ENCODE measurements at places on chromosomes 1 and 21. TPM values are rescaled to one million over a fixed set of nuclear protein-coding genes. Genes with fewer than 3 reads are reported as not detected.
A peak's percentile ranks its signal among the peaks of the same experiment; 100 is the strongest.

The ANGPTL3 gene
- 8.9 TPM for polyA plus RNA-seq

The BCL2L15 gene
- polyA plus RNA-seq = 1.4 TPM

The CYYR1 gene
- polyA plus RNA-seq = 54.1 TPM

The CD247 gene
- 0.42 TPM for polyA plus RNA-seq

The SYNC gene
- polyA plus RNA-seq = 1.2 TPM

The VPS72 gene
- 67.6 TPM for polyA plus RNA-seq

DNA sequence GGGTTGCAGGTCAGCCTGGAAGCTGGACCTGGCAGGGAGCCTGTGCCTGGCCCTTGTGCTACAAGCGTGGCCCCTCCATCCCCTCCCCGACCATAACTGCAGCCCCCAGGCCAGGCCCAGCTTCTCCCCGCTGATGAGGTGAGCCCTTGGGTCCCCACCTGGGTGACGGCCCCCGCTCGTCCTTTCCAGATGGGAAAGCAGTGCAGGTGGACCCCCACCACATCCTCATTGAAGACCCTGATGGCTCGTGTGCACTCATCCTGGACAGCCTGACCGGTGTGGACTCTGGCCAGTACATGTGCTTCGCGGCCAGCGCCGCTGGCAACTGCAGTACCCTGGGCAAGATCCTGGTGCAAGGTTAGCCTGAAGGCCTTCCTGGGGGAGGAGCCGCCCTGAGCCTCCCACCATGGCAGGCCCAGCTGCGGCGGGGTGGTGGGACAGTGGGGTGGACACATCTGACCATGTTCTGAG, 56.9 kb downstream of the TRIM11 start:
- no peak for DNase-seq

- DNase-seq = no peak
Measured at GRCh38 chr1:163006051-163006834, 62.9 kb upstream of the RGS4 start.

- DNase-seq = no peak
Measured at GRCh38 chr1:179773264-179773663, 30.2 kb downstream of the FAM163A start.

- no peak for DNase-seq
Measured at GRCh38 chr1:218553197-218553596, 208.1 kb downstream of the TGFB2 start.

DNA sequence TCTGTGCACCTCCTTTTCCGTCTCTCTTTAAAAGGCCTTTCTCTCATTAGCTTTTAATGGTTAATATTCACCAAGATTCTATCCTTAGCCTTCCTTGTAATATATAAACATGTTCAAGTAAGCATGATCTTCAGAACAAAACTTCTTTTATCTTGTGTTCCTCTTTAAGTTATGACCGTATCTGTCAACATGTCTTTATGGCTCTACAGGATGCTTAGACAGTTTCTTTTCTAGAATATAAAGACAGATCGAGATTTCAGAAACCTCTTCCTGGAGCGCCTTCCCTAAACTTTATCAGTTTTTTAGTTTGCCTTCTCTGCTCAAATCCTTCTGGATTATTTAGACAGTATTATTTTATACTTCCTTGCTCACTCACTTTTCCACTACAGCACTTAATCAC, 7.2 kb downstream of the RO60 start:
- DNase-seq = no peak

DNA sequence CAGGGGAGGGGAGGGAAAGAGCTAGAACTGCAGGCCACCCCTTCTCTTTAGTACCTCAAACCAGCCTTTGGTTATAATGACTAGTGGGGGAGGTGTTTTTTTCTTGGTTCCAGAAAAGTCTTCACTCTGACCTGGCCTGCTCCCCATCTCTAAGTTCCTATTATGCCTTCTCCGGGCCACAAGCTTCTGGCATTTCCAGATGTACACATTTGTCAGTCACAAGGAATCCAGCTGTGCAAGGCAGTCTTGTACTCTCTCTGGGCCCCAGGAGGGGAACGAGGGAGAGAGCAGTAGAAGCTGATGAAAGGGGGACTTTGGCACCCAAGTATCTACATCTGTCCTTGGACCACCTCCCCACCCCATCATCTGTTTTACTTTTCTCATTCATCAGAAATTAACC, 2.7 kb upstream of the FALEC start:
- no peak for DNase-seq

DNA sequence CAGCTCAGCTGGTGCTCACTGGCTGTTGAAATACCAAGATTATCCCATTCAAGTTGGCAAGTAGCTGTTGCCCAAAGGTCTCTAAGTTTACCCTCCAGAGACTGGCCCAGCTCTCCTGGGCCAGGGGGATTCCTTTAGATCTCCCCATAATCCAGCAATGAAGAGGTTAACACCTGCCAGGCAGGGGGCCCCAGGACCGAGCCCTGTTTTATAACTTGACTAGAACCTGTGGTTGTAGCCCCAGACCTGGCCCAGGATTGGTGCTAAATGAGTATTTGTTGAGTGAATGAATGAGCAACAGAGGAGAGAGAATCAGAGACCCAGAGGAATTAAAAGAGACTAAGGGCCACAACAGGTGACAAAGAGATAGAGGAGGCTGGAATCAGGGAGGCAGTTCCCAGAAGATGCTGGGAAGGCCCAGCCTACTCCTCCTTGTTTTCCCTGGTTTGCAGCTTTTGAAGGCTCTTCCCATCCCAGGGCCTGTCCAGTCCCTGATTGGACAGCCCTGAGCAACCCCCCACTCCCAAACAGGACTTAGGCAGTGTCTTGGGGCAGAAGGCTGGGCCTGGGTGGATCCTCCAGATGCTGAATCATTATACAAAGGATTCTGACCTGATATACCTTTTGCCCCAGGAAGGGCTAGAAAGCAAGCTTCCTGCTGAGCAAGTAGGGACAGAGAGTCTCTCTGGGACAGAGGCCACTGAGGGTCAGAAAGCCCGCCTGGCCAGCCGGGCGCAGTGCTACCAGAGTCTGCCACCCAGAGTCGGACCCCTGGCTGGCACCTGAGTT, 2.4 kb upstream of the RHBG start:
- no peak for DNase-seq

DNA sequence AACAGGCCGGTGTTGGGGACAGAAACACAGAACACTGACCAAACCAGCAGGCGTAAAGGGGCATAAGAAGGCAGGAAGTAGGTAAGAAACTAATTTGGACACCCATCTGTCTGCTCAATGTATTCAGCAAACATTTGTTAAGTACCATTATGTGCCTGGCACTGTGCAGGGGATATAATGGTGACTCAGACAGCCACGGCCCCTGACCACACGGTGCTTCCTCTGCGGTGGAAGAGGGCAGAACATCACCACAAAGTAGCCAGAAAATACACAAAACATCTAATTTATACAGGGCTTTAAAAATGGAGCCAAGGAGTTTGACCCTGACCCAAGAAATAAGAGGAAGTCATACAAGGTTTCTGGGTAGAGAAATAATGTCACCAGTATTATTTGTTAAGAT, 12.9 kb downstream of the DNAJC11 start:
- DNase-seq = no peak

DNA sequence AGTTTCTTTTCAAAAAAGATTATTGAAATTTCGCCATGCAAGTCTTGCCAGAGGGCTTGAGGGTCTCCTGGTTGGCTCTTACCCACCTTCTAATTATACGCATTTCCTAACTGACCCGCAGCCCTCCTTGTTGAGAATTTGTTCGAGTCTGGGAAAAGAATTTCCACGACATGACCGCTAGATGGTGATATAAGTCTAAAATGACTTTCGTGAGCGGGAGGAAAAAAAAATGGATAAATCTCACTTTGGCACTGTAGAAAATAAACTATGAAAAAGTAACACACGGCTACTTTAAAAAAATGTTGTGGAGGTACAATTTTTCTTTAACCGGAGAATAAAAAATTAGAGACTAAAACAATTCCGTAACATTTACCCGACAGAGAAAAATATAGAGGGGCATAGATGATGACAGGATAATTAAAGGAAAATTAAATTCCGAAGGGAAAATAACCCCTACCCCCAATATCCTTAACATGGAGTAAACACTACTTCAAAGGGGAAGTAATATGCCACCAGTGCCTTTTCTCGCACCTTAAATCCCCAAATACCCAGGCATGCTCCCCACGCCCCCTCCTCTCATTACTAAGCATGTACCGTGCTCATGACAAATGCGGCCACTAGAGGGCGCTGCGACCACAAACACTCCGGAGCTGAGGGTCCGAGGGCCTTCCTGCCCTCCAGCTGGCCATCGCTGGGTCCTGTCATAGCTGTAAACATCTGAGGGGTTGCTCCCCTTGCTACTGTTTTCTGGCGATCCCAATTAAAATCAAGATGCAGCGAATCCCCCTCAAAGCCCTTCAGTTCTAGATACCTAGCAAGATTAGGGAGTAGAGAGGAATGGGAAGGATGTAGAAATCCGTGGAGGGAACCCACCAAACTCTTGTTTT, 266.9 kb downstream of the ASTN1 start:
- peak; percentile 80 for DNase-seq

- peak; percentile 87 for DNase-seq
Measured at GRCh38 chr1:17239420-17239819, 9.5 kb upstream of the PADI3 start.

DNA sequence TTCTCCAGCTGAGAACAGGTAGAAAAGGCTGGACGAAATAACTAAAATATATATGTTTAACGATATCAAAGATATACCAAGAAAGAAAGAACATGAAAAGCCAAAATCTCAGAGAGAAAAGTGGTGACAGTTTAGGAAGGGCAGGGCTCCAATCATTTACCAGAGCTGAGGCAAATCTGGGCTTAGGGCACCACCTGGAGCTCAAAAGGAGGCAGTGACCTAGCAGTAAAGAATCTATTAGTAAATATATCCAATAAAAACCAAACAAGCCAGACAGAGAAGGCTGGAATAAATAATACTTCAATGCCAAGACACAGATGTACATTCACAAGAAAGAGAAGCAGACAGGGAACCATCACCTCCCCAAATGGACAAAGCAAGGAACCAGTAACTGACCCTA, 43.5 kb downstream of the CHIA start:
- no peak for DNase-seq

DNA sequence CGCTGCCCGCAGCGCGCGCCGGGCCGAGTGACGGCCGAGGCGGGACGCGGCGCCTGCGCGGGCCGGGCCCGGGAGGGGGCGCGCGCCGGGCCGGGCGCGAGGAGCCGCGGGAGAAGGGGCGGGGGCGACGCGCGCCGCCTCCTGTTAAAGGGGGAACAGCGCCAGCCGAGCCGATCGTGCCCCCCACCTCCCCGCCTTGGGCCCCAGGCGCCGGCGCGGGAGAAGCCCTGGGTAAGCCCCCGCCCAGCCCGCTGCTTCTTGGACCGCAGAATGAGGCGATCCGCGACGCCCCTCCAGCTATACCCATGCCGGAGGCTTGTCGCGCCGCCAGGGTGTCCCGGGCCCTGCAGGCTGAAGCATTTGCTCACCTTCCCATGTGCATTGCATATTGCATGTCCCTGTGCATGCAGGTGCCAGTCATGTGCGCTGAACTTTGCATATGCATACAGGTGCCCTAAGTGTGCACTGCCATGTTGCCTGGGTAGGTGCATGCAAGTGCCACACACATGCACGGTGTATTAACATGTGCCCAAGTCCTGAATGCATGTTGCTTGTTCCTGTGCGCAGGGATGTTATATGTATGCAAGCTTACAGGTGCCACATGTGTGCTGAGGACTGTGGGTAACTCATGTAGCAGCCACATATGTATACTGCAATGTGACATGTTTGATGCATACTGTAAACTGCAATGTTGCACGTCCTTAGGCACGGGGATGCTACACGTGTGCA, at the start of gene ADGRB2:
TSS of gene ADGRB2 (minus strand) at position 29 of the 729 bp plus-strand sequence. CDS start 7,119 bp downstream, outside the sequence.
- DNase-seq = no peak

- DNase-seq = no peak
Measured at GRCh38 chr1:51326839-51327238, 3.5 kb downstream of the TTC39A start.

- DNase-seq = no peak
Measured at GRCh38 chr1:200133123-200133522, 105.6 kb downstream of the NR5A2 start.

DNA sequence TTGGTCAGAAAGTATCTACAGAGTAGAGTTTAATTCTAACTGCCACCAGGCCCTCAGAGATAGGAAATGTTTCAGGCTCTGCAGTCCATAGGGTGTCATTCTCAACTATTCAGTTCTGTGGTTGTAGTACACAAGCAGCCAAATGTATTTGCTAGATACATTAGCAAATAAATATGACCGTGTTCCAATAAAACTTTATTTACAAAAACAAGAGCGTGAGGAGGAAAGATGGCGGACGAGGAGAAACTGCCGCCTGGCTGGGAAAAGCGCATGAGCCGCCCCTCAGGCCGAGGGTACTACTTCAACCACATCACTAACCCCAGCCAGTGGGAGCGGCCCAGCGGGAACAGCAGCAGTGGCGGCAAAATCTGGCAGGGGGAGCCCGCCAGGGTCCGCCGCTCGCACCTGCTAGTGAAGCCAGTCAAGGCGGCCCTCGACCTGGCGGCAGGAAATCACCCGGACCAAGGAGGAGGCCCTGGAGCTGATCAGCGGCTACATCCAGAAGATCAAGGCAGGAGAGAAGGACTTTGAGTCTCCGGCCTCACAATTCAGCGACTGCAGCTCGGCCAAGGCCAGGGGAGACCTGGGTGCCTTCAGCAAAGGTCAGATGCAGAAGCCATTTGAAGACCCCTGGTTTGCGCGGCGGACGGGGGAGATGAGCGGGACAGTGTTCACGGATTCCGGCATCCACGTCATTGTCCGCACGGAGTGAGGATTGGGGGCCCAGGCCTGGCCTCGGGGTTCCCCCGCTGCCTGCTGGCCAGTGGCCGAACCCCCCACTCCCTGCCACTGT, 286.1 kb downstream of the LRRC40 start:
- DNase-seq = no peak

GRCh38 chr1:204829133-204829825, 41.4 kb upstream of the NFASC start:
- no peak for DNase-seq

GRCh38 chr1:96808191-96808590, 86.6 kb downstream of the PTBP2 start:
- no peak for DNase-seq

DNA sequence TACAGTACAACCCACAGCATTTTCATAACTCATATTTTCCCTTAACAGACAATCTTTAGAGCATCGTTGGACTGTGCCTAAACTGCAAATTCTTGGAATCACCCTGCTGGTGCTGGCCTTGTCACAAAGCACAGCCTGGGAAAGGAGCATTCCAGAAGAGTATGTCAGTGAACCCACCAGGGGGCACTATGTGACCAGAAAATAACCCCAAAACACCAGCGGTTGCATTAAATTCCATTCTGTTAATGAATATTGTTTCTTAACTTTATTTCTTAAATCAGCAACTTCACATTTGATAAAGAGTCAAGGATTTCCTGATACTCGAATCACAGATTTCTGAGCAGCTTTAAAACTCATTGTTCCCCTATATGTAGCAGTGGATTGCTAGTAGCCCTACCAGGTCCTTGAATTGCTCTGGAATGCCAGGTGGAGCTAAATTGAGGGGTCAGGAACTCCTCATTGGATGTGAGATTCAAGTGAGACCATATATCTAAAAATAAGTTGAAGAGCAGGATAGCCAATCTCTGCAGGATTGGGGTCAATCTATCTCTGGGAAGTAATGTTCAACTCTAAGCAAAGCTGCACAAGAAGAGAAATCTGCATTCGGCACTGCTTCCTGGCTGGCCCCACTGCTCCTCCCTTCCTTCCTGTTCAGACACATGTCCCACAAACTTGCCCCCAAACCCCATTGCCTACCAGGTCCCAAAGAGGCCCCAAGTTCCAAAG, 12.7 kb upstream of the RAB4A start:
- peak; percentile 72 for DNase-seq

GRCh38 chr1:4946343-4946742, 291.9 kb downstream of the AJAP1 start:
- DNase-seq = no peak

- DNase-seq = no peak
Measured at GRCh38 chr1:154353460-154353904, 28.2 kb downstream of the ATP8B2 start.
